ENCODE measurements at places on chromosomes 3 and 15.

DNA sequence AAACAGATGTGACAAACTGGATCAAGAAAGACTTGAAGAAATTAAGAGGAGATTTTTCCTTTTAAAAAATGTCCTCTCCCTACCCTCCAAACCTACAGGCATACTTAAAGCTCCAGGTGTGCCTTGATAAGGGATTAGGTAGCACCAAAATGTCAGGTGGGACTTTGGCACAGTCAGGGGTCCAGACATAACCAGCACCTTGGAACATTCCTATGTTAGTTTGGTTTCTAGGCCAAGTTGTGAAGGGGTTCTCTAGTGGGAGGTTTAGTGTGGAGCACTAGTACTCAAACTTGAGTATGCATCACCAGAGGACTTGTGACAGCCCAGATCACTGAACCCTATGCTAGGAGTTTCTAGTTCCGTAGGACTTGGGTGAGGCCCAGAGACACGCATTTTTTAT is 13.9 kb downstream of the ILDR1 start:
- DNase-seq, result no peak

DNA sequence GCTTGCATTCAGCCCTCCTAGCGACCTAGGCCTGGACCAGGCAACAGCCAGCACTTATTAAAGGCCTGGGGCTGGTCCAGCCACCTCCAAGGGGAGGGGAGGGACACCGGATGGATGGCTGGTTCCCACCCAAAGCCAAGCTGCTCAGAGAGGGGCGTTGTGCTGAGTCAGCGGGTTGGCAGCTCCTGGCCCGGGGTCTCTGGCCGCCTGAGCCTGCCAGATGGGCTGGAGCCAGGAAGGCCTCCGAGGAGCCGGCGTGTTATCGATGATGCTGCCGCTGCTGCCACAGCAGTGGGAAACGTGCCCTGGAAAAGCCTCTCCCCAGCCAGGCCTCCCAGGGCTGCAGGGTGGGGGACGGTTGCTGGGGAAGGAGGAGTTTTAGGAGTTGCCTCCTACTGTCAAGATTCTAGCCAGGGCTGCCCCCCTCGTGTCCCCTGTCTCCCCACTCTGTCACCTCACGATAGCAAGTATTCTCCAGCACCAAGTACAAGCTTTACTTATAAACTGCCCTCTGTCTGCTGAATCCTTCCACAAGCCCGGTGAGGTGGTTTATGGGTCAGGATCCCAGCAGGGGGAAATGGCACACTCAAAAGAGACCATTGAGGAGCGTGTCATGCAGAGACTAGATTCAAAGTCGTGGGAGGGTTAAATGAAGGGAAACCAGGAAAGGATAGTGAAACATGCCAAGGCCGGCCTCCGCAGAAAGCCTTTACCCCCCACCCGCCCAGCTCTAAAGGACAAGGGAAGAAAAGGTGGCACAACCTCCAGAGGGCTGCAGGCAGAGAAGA is 43.2 kb upstream of the TSEN2 start:
- DNase-seq, result no peak

DNA sequence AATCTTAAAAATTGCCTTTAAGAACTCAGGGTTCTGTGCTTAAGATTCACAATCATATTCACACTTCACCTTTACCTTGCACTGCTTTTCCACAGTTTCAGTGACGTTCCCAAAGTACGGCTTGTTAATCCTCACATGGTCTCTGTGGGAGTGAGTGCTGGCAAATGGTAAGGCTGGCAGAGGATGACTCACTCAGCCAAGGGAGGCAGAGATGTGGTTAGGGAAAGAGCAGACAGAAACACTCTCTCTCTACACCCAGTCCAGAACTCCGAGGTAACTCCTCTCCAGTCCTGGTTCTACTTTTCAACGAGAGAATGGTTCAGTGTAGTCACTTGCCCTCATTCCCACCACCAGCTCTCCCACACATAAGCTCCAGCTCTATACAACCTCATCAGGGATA is 33.1 kb downstream of the RASGRP1 start:
- no peak for DNase-seq

GRCh38 chr15:99606646-99607045 is 40.9 kb downstream of the MEF2A start:
- no peak for DNase-seq

- no peak for DNase-seq
Measured at GRCh38 chr3:127256138-127256537, 31.7 kb downstream of the PRR20G start.

- DNase-seq, result no peak
Measured at GRCh38 chr3:44427683-44428082, 49.8 kb downstream of the ZNF445 start.

- no peak for DNase-seq
Measured at GRCh38 chr15:76065245-76065644, 5.5 kb downstream of the TMEM266 start.

- DNase-seq, result no peak
Measured at GRCh38 chr15:95459273-95459672, 871.2 kb upstream of the NR2F2 start.

DNA sequence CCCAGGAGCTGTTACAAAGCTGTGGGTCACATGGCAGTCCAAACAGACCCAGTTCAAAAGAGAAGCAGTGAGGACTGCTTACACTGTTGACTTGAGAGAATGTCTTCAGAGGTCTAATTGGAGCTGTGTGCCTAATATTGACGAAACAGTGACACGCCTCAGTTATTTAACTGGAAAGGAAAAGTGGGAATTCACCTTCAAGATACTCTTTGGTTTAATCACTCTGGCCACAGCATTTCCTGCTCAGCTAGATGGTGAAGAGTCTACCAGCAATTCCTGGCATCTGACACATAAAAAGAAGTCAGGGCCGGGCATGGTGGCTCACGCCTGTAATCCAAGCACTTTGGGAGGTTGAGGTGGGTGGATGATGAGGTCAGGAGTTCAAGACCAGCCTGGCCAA is 326.4 kb downstream of the SV2B start:
- peak; percentile 9 for DNase-seq

DNA sequence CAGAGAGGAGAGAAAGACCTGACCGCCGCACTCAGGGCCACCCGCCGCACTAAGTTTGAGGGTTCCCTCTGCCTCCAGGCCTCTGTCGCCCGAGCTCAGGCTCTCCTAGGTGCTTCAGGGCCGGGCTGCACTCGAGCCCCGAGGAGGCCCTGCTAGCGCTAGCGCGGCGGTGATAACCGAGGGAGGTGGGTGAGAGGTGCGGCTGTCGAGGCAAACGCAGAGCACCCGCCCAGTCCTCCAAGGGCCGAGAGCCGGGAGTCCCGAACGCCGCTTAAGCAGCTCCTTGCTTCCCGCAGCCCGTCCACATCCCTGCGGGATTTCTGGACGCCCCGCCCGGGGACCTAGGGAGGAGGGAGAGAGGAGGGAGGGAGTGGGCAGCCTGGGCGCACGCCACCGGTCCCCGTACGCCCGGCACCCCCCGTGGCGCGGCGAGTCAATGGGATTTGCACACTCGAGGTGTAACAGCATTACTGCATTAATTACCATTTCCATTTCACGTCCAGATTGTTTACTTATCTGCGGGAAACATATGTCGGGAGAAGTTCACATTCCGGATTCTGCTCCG is 6.8 kb downstream of the SOX14 start:
- DNase-seq, result no peak

DNA sequence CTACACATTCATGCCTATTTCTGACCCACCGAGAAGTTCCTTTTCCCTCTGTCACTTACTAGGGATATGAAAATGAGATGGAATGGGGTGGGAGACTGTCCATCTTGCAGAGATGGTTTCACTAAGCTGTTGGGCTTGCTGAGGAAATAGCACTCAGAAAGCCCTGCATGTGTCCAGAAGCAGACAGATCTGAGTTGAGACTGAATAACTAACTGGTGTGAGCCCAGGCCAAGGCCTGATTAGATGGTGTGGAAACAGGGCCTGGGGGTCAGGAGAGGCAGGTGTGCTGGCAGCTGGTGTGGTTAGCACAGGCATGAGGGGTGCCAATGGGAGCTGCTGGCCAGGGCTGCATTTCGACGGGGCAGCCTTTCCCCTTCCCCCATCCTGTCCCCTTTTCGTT is 72.1 kb downstream of the CLSTN2 start:
- DNase-seq, result no peak

DNA sequence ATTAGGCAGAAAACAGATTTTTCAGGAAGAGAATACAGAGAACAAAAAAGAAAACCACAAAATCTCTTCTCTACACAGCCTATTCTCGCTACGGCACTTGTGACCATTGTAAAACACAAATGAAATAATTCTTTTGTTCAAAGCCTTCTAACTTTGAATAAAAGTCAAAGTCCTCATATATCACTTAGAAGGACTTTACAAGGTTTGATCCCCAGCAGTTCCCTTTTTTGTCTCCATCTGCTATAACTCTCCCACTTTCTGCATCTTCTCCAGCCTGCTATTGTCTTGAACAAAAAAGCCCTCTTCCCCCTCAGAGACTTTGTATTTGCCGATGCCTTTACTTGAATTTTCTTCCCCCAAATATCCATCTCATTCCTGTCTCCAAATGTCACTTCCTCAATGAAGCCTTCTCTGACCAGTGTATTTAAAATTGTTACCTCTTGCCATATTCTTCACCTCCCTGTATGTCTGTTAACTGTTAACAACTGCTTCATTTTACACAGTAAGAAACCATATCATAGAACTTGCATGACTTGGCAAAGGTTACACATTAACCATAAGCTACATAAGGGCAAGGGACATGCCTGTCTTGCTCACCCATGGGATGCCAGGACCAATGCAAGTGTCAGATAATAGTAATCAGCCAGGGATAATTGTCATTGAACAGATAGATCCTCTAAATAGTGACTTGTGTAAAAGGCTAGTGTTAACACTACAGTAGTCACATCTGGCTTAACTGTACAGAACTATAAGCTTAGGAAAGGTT is 122.4 kb downstream of the CBLB start:
- no peak for DNase-seq

- no peak for DNase-seq
Measured at GRCh38 chr3:164408326-164408725, 670.0 kb downstream of the SI start.

DNA sequence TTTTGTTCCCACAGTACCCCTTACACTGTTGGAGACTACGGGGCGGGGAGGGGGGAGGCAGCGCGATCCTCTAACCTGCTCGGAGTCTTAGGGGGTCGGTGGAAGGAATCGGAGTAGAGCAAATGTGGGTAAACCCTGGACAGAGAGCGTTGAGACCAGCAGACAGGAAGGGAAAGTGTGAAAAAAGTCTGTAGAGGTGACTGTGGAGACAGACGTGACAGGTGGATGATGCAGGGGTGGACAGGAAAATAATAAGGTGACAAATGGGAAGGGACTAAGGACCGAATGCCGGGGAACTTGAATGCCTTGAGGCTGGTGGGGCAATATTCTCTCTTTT is 424 bp downstream of the EAF2 start:
- DNase-seq, result no peak

- no peak for DNase-seq
Measured at GRCh38 chr3:42654331-42655201, 1.1 kb downstream of the ZBTB47 start.

DNA sequence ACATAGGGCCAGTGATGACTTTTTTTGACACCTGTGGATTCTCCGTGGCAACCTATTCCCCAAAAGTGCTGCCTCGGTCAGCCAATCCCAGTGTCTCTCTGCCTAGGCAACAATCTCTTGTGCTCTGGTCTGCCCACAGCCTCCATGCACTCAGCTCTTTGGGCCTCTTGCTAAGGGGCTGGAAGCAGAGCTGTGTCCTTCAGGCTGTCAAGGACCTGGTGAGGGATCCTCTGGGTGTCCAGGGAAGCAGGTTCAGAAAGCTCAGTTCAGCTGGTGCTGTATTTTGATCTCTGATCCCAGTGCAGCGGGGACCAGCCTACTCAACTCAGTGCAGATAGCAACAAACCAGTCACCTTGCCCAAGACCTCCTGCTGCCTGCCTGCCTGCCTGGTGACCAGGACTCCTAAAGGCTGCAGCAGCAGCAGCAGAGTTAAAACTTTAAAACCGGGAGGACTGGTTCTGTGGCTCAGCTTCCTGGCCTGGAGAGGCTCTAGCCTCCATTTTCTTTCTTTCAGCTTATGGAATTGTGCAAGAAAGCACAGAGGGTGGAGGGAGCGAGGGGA is 6.2 kb downstream of the PAK6 start:
- DNase-seq, result no peak

DNA sequence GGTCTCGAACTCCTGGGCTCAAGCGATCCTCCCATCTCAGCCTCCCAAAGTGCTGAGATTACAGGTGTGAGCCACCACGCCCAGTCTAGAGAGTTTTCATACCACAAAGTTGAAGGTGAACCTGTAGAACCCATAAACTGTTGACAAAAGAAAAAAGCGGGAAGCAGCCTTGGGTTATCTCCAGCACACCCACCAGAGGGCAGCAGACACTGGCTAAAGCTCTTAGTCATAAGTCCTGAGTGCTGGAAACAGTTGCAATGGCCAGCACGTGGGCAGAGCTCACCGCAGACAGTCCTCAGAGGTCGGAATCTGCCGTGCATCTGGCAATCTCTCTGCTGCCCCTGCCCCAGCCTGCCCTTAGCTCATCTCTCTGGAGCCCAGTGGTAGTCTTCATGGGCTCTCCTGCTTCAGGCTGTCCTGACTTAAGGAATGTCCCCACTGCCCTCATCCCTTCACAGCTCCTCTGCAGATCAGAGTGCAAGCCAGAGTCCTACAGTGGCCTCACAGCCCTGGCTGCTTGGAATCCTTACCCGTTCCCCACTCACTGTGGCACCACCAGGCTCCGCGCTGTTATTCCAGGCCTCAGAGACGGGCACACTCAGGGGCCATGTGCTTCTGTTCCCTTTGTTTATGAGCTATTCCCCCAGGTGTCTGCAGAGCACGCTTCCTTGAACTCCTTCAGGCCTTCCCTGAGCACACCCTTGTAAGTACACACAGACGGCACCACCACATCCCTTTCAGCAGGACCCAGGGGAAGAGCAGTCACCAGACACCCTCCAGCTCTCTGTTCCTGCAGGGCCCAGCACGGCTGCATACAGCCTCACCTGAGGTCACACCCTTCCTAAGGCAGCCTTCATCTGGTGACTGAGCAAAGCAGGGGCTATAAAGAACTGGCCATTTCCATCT is 8.8 kb upstream of the ELP6 start:
- DNase-seq, result peak; percentile 73

GRCh38 chr15:68085052-68085451 is 30.9 kb downstream of the PIAS1 start:
- no peak for DNase-seq

GRCh38 chr3:103589770-103590169 is 1155.0 kb downstream of the ZPLD1 start:
- no peak for DNase-seq

DNA sequence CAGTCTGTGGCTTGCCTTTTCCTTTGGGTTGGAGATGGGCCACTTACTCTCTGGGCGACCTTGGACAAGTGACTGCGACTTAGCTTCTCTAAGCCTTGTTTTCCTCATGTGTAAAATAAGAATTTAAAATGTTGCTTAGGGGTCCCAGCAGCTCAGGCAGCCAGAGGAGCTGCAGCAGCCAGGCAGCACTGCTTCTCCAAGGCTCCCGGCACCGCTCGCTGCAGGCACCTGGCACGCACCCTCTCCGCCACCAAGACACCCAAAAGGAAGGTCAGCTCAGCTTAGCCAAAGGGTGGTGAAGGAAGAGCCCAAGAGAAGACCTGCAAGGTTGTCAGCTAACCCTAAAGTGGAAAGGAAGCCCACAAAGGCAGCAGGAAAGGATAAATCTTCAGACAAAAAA is 10.7 kb upstream of the AMOTL2 start:
- no peak for DNase-seq
